ENCODE measurements at places on chromosomes 5 and 9.
A peak's percentile ranks its signal among the peaks of the same experiment; 100 is the strongest.

GRCh38 chr5:81450940-81451339 lies 57.0 kb upstream of the ACOT12 start:
- DNase-seq: peak; percentile 48

- DNase-seq: peak; percentile 41
Observed at GRCh38 chr5:34652914-34653313, 3.2 kb upstream of the RAI14 start.

- DNase-seq: no peak
Observed at GRCh38 chr5:128626536-128627090, 88.6 kb upstream of the FBN2 start.

DNA sequence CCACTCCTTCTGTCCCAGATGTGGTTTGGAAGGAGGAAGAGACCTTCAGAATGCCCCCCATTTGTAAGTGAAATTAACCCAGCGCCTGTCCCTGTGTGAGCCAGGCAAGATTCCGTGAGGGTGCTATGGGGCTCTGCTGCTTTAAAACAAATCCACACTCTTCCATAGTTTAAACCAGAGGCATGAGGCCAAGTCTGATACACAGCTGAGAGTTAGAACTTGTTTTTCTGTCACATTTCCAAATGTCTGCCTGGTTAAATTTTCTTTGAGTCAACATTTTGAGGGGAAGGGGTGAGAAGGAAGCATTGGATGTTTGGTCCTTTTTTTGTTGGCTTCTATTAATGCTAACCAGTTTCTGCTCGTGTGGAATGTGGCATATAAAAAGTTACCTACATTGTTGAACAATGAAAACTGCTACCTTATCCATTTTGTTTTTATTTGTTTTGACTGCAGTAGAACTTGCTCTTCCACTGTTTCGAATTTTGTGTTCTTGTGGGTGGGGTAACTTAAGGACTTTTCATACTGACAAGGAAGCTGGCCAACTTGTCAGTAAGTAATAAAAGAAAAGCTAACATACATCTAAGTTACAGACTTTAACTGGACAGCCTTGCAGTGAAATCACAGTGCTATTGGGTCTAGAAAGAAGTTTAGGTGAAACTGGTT lies 12.9 kb downstream of the RGMB start:
- DNase-seq: peak; percentile 62

GRCh38 chr5:109469896-109470662 lies 60.3 kb upstream of the PJA2 start:
- DNase-seq: no peak

- no peak for DNase-seq
Observed at GRCh38 chr9:134313470-134313869, 12.8 kb upstream of the RXRA start.

GRCh38 chr5:21154526-21154925 lies 1166.5 kb upstream of the CDH18 start:
- peak; percentile 31 for DNase-seq

DNA sequence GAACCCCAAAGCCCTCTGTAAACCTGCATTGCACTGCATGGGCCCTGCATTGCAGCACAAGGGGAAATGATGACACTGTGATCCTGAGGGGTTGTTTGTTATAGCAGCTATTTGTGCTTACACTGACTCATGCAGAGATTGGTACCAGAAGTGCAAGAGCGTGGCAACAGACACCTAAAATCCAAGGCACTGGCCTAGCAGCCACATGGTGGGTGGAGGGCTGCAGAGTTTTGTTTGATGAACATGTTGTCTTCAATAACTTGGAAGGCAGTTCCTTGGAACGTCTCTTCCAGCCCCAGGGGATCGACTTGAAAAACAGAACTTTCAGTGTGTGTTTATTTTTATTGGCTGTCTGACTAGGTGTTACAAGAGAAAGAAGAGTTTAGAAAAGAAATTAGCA lies 14.5 kb downstream of the FCN2 start:
- peak; percentile 80 for DNase-seq

DNA sequence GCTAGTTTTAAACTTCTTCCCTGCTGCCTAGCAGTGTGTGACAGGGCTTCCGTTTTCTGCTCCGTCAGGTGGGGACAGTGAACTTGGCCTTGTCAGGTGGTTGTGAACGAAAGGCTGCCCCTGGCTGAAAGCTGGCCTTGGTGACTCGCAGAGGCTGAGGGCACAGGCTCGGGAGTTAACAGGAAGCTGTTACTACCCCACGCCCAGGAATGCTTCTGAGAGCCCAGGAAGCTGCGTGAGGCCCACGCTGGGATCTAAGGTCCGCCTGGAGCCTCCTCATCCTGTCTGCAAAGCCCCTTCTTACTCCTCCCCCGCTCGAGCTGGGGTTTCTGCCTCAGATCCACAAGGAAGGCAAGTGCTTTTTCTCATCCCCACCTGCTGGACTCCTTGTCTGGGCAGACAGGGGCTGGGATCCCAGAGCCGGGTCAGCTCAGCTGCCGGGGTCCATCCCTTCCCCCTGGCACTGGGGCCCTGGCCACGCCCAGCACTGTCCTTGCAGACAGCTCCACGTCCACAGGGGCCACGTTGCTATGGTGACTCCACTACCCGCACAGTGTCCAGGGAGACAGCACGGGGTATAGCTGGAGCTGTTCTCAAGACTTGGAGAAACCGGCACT lies 124.7 kb upstream of the TBC1D2 start:
- DNase-seq: peak; percentile 52

DNA sequence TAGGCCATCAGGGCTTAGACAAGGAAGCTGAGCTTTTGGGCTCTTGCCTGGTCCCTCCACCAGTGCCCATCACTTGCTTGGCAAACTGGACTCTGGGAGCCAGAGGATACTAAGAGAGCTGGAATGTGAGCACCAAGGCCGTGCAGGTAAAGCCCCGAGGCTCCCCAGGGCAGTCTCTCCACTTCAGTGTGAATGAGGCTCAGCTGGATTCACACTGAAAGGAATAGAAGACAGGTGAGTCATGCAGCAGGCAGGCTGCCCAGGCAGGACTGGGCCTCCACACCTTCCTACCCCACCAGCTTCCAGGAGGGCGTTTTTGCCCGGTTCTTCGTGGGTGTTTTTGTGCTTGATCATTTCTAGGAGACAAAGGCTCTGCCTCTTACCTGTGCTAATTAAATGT lies 7.3 kb upstream of the CTSV start:
- peak; percentile 23 for DNase-seq

DNA sequence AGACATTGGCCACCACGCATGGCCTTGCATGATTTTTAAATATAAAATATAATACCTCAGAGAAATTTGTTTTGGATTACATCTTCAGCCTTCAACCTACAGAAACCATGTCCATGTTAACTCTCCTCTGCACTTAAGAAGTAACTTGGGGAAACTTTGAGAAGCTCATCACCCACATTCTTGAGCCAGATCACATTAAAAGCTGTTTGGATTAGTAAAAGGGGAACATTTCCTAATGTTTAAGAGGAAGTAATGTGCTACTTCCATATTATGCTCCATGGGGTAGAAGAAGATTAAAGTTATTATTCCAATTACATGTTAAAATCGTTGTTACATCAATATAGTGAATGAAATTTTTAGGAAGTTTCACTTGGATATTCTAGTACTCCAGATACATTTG lies 10.4 kb upstream of the CEP120 start:
- no peak for DNase-seq

- DNase-seq: no peak
Observed at GRCh38 chr5:78568212-78568611, 80.4 kb downstream of the LHFPL2 start.

DNA sequence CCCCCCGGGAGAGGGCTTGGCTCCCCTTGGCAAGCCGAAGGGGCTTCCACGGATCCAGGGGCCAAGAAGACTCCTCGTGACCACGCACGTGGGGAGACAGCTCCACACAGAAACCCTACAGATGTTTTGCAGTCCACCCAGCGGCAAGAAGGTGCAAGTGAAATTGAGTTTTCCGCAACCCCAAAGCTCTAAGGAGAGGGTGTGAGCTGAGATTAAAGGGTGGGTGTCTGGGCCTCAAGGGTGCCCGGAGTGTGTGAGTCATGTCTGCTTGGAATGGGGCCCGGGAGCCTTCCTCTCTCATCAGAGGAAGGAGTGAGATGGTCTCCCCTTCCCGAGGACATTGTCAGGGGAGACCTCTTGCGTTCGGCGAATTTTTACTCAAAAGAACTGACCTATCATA lies 79.1 kb downstream of the OLFM1 start:
- no peak for DNase-seq

- no peak for DNase-seq
Observed at GRCh38 chr9:94927048-94927761, 200.7 kb downstream of the AOPEP start.

DNA sequence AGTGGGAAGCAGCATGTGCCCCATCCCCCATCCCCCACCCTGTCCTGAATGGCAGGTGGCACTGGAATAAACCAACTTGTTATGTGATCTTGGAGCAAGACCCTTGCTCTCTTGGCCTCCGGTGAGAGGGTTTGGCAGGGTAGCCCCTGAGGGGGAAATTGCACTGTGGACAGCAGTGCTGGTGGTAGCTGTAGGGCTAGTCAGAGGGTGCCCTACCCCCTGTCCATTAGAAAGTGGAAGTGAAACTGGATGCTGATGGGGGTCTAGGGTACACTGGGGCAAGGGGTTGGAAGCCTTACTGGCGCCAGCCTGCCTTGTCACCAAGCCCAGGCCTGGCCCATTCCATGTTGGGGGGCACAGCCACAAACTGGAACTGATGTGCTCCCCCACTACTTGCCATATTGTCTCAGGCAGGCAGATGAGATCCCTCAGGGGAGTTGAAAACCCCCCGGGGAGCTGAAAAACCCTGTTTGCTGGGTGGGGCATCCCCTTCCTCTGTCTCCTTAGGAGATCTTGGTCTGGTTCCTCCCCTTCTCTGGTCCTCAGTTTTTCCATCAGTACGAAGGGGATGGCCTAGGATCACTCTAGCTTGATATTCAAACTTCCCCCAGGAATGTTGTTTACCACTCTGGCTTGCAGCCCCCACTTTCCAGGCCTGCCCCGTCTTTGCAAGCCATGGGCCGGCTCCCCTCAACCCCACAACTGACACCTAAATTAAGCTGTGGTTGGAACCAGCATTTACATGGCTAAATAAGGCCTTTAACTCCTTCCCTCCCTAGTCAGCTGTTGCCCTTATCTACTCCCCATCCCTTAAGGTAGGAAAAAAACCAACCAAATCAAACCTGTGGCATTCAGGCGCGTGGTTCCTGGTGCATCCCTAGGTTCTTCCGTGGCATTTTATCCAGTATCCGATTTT lies 14.4 kb upstream of the SYNPO start:
- no peak for DNase-seq

GRCh38 chr9:121944711-121945191 lies 148.4 kb downstream of the TTLL11 start:
- peak; percentile 59 for DNase-seq

DNA sequence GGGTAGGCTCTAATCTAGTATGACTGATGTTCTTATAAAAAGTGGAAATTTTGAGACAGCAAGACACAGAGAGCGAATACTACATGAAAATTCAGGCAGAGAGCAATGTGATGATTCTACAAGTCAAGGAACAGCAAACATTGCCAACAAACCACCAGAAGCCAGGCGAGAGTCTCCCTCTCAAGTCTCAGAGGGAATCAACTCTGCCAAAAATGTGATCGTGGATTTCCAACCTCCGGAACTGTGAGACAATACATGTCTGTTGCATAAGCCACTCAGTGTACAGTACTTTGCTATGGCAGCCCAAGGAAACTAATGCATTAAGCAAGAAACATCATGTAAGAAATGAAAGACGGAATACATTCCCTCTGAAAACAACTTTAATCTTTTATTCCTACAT lies 52.1 kb upstream of the CCNG1 start:
- peak; percentile 53 for DNase-seq

DNA sequence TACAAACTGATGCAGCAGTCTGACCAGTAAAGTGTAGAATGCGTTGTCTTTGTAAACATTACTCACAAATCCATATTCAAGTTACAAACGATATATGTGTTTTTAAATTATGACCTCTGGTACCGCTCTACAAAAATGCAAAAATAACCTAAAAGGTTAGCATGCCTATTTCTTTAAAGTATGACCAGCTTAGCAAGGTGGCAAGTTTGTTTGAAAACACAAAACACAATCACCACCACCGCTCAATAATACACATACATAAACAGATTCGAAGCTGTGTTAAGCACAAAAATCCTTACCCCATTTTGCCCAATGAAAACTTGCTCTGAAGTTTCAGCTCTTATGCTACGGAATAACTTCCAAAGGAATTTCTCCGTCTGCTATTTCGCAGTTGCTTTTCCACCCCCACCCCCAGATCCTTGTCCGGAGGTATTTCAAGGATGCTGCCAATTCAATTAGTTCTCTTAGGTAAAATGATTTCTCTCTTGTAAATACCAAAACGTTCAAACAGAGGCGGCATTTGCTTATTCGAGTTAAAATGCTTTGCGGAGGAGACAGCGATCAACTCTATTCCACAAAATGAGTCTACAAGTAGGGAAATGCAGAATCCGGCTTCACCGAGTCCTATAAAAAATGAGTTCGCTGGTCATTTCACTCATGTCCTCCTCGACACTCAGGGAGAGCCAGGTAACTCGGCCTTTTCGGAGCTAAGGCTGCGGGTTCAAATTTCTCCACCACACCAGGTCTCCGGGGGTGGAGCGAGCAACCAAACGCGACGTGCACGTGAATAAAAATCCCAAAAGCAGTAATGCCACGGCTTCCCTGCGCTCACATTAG lies 1.2 kb downstream of the HOMER1 start:
- DNase-seq: peak; percentile 41

- DNase-seq: peak; percentile 71
Observed at GRCh38 chr5:165321912-165322311, 1816.5 kb downstream of the MAT2B start.

DNA sequence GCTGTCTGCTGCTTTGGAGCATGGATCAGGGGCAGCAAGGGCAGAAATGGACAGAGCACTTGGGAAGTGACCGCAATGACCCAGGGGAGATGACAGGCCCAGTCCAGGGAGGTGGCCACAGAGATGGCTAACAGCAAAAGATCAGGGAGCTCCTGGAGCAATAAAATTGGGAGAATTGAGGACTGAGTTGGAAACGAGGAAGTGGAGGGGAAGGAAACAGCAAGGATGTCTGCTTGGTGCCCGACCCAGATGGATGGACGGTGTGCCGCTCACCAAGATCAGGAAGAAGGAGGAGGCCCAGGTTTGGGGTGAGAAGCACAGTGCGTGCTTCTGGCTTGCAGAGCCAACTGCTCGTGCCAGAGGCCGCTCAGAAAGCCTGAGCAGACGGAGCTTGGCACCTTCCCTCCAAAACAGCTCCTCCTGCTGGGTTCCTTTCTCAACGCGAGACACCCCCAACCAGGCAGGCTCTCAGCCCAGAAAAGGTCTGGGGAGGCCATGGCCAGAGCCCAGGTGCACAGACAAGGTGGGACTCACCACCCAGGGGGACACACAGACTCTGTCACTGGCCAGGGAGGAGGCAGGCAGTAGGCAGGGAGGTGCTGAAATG lies 1.7 kb upstream of the SLC34A1 start:
- DNase-seq: peak; percentile 44

DNA sequence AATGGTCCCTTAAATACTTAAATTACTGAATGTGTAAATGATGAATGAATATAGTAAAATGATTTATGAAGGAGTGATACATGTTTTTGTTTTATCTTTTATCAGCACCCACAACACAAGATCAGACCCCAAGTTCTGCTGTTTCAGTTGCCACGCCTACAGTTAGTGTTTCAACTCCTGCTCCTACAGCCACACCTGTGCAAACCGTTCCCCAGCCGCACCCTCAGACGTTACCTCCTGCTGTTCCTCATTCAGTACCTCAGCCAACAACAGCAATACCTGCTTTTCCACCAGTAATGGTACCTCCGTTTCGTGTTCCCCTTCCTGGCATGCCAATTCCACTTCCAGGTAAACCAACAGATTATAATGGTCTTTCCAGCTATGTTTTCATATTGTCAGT lies 16.3 kb downstream of the TCERG1 start:
- no peak for DNase-seq

Measured in fibroblast of lung (primary cell).